ENCODE measurements at places on chromosomes 12 and 14. TPM values are rescaled to one million over a fixed set of nuclear protein-coding genes. Genes with fewer than 3 reads are reported as not detected.

HSPB8 gene
- not detected for total RNA-seq

SERPINA12 gene
- total RNA-seq, result not detected

TSPAN11 gene
- not detected for total RNA-seq

SLC5A8 gene
- total RNA-seq, result not detected

CLEC4A gene
- 1.7 TPM for total RNA-seq

TAS2R42 gene
- total RNA-seq, result not detected

SMCO2 gene
- total RNA-seq, result 0.38 TPM

HCAR1 gene
- 0.28 TPM for total RNA-seq

Data from activated CD4-positive, alpha-beta memory T cell treated with anti-CD3 and anti-CD28 coated beads, Interleukin-2, amount 10 ng/mL, durations not matched to agents 7 days and 5 days (primary cell).